Naive thymus-derived CD8-positive, alpha-beta T cell (primary cell): ENCODE measurements at places on chromosomes 4 and X. TPM values are rescaled to one million over a fixed set of nuclear protein-coding genes. Genes with fewer than 3 reads are reported as not detected.

Gene NLRP2B
- not detected for total RNA-seq

GRCh38 chr4:26746802-26747213 lies 113.8 kb upstream of the STIM2 start:
- no peaks in the 10 kb centered on the region for H3K27me3 ChIP-seq
- peaks cover 52% of the 10 kb centered on the region for H3K36me3 ChIP-seq
- no peak for DNase-seq

Gene PRRG3
- total RNA-seq, result not detected

DNA sequence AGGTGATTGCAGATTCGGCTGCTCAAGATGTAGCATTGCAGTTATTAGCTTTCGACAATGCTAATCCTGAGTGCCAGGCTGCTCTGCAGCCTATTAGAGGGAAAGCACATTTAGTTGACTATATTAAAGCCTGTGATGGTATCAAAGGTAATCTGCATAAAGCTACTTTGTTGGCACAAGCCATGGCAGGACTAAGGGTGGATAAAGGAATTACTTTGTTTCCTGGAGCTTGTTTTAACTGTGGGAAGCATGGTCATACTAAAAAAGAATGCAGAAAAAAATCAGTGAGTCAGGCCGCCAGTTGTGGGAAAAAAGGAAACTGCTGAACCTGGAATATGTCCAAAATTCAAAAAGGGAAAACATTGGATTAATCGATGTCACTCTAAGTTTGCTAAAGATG lies 154.9 kb upstream of the TECRL start:
- DNase-seq, result no peak
- no peaks in the 10 kb centered on the region for H3K4me1 ChIP-seq
- no peak overlapping the region for H3K4me3 ChIP-seq

Gene KIAA1210
- total RNA-seq, result not detected

DNA sequence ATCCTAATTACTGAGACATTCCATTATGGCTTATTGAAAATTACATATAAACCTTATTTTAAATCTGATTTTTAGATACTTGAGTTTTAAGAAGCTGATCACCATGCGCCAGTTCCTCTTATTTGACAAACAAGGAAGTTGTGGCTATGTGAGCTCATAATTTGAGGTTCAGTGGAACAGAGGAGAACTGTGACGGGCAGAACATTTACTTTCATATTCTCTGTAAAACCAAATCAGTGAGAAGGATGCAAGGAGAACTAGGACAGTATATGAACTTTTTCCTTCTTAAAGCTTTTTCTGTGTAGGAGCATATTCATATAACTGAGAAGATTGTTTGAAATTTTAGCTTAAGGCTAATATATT lies 25.3 kb downstream of the STIM2 start:
- peak overlapping the region; percentile 95 for H3K27ac ChIP-seq
- no peaks in the 10 kb centered on the region for H3K36me3 ChIP-seq
- no peaks in the 10 kb centered on the region for H3K27me3 ChIP-seq
- DNase-seq, result peak; percentile 80
- peak overlapping the region; percentile 87 for H3K4me3 ChIP-seq
